ENCODE measurements at places on chromosomes 12 and 14.

DNA sequence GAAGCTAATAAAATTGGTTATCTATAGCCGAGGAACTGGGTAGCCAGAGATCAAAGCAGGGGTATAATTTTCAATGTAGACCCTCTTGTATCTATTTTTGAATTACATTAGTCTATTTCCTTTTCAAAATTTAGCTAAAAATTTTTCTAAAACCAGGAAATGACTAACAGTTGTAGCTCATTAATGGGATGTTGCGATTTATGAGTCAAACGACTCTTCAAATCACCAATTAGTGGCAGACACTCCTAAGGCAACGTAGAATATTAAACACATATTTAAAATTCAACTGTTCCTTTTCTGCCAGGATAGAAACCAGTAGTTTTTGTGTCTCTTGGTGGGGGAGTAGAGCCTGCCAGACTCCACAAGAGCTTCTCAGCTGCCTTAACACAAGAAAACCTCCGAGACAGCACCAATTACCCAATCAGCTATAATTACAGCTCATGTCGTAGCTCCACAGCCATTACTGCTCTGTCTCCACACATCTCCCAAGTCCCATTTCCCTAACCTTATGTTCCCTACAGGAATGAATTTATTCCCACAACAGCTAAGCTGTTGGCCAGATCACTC, 26.9 kb downstream of the GCN1 start:
- DNase-seq, result no peak

- DNase-seq, result peak; percentile 70
Measured at GRCh38 chr12:53659011-53659551, 16.8 kb downstream of the ATP5MC2 start.

DNA sequence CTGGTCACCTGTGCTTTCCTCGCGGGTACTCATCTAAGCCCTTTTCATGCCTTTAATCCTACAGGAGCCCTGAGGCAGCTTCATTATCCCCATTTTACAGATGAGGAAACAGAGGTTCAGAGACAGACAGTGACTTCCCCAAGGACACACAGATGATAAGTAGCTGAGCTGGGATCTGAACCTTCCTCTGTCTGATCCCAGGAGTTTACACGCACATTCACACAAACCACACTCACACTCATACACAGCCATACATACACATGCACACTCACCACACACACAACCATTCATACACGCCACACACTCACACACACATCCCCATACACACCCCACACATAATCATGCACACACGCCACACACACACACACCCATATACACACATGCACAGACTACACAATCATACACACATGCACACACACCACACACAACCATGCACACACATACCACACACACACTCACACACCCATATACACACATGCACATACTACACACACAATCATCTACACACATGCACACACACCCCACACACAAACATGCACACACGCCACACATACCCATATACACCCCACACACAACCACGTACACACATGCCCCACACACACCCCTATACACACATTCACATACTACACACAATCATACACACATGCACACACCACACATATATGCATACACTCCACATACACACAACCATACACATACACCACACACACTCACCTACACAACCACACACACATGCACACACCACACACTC, 2.7 kb downstream of the TMEM119 start:
- no peak for DNase-seq

GRCh38 chr12:92989715-92990484, 60.8 kb upstream of the EEA1 start:
- no peak for DNase-seq

GRCh38 chr12:78697817-78698415, 166.7 kb upstream of the SYT1 start:
- no peak for DNase-seq

- DNase-seq, result no peak
Measured at GRCh38 chr14:65277580-65278270, 134.8 kb upstream of the FUT8 start.

GRCh38 chr12:98594050-98594835, 757 bp downstream of the SLC25A3 start:
- DNase-seq, result no peak

DNA sequence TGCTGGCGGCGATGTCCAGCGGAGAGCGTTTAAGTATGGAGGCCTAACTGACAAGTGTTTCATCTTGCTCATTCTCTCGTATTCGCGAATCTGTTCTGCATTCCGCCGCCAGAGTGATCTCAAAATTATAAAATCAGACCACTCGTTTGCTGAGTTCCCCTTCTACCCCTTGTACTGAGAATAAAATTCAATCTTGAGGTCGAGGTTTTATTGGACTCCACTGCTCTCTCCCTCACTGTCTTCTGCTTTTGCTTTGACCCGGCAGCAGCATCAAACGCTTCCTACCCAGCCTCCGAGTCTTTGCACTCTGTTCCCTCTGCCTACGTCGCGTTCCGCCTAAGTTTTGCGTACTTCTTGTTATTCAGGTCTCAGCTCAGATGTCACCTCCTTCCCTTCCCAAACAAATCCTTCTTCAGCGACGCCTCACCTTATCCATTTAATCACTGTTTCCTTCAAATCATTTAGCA, 462 bp downstream of the KNTC1 start:
- DNase-seq, result no peak

DNA sequence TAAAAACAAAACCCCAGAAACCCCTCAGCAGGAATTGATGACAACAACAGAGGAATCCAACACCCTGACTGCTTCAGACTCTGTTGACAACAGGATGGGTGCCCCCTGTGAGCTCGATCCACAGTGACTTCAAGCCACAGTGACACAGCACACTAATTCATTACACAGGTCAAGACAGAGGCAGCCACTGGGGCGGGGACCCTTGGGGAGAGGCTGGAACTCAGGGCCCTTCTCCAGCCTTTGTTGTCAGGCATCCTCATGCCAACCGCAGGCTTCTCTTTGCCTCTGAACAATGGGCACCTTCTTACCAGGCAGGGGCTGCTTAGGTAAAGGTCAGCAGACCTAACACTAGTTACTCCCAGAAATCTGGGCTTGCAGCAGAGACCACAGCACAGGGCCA, 37.6 kb downstream of the ACADS start:
- no peak for DNase-seq

DNA sequence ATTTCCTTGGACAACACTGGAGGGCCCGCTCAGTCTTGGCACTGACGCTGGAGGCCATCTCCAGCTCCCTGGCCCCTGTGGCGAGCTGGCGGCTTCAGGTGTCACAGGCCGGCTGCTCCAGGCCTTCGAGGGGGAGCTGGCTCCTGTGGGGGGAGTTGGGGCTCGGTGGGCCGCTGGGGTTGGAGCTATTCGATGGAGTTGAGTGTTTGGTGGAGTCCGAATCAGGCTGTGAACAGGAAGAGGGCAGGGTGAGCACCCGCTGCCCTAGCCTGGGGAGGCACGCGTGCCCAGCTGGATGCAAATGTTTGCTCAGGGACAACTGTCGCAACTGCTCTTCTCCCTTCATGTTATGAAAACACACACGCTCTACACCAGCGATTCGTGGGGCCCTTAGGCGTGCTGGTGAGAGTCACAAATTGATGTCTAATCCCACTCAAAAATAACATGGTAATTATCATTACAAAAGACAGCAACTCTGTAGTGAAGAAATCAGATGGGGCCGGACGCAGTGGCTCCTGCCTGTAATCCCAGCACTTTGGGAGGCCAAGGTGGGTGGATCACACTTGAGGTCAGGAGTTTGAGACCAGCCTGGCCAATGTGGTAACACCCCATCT, 11.3 kb downstream of the AMN start:
- DNase-seq, result no peak

GRCh38 chr14:101862177-101862576, 100.7 kb downstream of the PPP2R5C start:
- DNase-seq, result no peak

- DNase-seq, result no peak
Measured at GRCh38 chr12:15728118-15728598, 61.0 kb downstream of the EPS8 start.

DNA sequence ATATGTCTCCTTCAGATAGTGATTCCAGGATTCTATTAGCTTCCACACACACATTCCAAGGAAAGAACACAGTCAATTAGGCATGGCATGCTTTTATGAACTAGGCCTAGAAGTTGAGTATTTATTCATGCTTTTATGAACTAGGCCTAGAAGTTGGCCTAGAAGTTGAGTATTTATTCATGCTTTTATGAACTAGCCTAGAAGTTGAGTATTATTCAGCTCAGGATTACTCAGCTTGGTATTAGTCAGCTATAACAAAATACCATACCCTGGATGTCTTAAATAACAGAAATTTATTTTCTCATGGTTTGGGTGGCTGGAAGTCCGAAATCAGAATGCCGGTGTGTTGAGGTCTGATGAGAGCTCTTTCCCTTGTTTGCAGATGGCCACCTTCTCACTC, 442.7 kb upstream of the FLRT2 start:
- DNase-seq, result no peak

GRCh38 chr12:10069976-10070375, 28.8 kb downstream of the CLEC1A start:
- DNase-seq, result no peak

GRCh38 chr12:6392504-6392903, 8.5 kb downstream of the LTBR start:
- DNase-seq, result no peak

DNA sequence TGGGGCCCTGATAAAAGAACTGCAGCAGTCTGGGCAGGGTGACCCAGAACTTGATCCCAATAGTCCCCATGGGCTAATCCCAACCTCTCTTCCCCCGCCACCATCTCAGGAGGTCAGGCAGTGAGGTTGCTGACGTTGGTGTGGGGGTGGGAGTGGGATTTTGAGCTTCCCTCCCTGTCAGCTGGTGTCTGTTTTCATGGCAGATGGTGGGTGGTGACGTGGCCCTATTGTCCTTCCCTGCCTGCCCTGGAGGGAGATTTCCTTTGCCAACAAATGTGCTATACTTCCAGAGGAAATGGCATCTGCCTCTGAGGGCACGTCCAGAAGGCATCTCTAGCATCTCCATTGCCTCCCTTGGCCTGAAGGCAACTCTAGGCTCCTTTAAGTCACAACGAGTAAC, 37.7 kb downstream of the NEUROD4 start:
- no peak for DNase-seq

- no peak for DNase-seq
Measured at GRCh38 chr12:67919406-67919805, 69.8 kb upstream of the IFNG-AS1 start.

DNA sequence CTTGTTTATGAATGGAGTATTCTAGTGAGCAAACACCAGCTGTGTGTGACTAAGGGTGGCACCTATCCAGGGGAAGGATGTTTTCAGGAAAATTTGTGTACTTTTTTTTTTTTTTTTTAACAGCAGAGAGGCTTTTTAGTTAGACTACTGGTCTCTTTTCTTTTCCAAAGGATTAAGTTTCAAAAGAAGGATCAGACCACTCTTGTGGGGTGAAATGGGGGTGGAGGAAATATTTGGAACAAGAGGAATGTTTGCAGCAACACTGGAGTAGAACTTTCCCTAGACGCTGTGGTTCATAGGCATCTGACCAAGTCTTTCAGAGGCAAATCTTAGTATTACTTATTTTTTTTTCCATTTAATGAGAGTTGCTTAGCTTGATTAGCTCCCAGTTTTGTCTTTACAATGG, 21.1 kb downstream of the NUBPL start:
- no peak for DNase-seq

- DNase-seq, result no peak
Measured at GRCh38 chr12:42511656-42512055, 77.9 kb downstream of the PRICKLE1 start.

DNA sequence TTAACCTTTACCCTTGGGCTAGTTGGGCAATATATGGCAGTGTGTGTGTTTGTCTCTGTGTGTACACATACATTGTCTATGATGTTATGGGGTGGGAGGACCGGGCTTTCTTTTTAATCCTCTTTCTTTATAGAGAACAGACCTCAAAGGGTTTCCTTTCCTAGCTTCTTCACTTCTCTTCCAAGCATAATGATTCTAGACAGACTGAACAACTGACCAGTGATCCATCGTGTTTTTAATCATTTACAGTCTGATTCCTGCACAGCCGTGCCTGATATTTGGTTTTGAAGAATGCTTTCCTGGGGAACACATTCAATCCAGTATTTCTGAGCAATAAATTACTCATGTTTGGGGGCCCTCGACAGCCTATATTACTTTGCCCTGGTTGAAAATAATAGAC, 481.1 kb upstream of the DCN start:
- no peak for DNase-seq

DNA sequence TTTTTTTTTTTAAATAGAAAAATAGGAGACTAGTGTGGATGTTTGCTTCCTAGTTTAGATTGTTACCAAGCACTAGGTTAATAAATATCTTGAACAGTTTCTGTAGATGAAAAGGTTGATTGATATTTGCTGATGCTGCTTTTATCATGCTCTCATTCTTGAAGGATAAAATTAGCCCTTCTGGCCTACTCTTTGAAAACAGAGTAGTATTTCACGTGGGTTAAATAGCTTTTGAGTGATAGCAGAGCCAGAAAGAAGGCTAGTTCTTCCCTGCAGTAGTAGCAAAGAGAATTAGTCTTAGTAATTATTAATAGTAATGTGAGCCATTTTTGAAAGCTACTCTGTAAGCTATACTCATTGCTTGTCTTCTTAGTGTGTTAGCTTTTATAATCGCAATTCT, 5.2 kb downstream of the NEDD1 start:
- no peak for DNase-seq

- no peak for DNase-seq
Measured at GRCh38 chr12:75378354-75378753, 12.5 kb upstream of the GLIPR1L2 start.

GRCh38 chr12:132288516-132289215, 40.7 kb downstream of the GALNT9 start:
- DNase-seq, result no peak

DNA sequence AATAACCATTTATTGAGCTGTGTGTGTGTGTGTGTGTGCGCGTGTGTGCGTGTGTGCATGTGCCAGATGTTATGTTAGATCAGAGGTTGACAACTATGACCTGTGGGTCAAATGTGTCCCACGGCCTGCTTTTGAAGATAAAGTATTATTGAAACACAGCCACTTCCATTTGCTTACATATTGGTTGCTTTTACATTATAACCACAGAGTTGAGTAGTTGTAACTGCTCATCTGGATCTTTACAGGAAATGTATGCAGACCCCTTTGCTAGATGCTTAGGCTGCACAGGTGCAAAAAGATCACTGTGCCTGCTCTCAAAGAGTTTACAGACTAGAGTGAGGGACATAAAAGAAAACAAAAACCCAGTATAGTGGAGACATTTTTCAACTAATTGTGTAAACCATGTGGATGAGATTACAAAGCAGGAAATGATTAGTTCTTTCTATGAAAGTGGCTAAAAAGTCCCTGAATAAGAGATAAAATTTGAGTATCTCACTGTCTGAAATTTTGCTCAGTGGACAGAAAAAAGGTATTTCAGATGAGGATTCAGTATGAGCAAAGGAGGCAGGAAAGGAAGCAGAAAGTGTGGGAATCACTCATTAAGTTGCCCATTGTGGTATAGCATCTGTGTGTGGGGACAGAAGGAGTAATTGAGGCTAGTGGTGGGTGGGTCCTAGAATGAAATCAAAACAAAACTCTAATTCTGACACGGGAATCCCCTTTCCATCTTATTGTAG, 188.4 kb downstream of the PAH start:
- no peak for DNase-seq

GRCh38 chr12:18731156-18731555, 6.7 kb downstream of the PLCZ1 start:
- DNase-seq, result no peak

Measured in HuH-7 (cell line).